ENCODE measurements at places on chromosomes 3 and 15.

GRCh38 chr3:65094723-65095122 lies 406.9 kb upstream of the ADAMTS9 start:
- H3K4me1 ChIP-seq, result no peaks in the 10 kb centered on the region
- no peaks in the 10 kb centered on the region for H3K36me3 ChIP-seq
- DNase-seq, result no peak
- no peaks in the 10 kb centered on the region for H3K27me3 ChIP-seq
- H3K27ac ChIP-seq, result no peak overlapping the region
- H3K4me3 ChIP-seq, result no peak overlapping the region

GRCh38 chr3:133820889-133821675 lies 15.5 kb downstream of the SRPRB start:
- no peak overlapping the region for H3K27ac ChIP-seq
- no peaks in the 10 kb centered on the region for H3K27me3 ChIP-seq
- H3K4me3 ChIP-seq, result no peak overlapping the region
- no peak for DNase-seq

DNA sequence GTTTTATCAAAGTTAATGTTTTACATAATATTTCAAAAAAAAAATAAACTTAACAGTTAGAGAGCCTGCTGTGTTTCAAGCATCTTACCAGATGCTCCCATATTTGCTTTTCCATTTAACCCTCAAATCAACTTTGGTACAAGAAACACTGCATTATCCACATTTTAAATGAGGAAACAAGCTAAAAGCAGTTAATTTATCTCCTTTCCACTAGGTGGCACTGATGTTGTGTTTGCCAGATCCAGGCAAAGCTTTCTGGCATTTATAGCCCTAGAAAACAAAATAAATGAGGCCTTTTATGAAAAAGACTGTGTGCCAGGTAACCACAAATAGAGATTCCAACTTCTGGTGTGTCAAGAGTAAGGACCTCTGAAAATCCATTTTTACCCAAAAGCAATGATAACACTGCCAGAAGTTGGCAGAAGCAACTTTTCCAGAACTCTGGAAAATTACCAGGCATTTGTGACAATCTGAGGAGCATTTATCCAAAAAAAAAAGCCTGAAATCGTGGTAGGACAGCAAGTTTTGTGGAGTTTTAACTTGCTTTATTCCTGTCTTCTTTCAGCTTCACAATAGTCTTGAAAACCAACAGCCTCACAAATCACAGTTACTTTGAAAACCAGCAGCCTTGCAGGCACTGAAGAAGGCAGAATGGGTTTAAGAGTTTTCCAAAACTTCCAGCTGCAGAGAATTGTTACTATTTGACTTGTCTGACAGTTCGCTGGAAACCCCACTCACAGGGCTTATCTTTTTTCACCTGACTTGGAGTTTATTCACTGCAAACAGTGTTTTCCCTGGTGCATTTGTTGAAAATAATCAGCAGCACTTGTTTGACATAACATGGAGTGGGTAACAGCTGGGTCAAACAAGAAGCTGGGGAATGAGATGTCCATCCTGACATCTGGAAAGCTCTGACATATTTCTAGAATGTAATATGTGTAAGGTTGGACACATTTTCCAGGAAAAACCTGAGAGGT lies 9.2 kb downstream of the FAM162A start:
- no peak for DNase-seq
- H3K36me3 ChIP-seq, result peaks cover 29% of the 10 kb centered on the region
- H3K4me1 ChIP-seq, result peaks cover 41% of the 10 kb centered on the region
- H3K27me3 ChIP-seq, result no peaks in the 10 kb centered on the region

DNA sequence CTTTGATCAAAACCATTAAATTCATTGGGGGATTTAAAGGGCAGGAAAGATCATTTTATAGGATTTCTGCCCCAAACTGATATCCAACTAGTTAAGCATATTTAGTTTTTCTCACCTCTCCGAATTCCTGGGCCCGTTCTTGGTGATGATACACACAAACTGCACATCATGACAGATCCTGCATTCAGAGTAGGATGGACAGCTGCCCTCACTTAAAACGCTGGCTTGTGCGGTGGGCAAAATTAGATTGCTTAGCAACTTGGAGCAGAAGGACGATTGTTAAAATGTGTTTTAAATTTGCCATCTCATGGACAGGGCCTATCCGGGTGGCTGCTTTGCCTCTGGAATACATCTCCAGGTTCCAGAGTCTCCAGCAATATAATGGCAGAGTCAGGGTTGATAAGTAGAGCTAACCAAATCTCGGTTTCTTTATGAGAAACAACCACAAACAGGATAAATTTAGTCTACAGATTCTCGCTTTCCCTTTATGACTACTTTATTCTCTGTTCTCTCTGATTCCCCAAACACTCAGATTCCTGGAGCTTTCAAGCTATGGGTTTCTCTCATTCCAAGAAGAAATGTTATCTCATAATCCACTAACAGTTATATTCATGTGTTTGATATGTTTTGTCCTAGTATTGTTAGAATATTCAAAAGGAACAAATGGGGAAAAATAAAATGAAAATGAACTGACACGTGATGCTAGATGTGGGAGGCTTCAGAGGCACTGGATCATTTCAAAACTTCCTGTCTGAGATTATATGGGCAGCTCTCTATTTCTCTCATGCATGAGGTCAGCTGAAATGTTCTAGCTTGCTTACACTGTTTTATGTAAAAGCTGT lies 1014.1 kb upstream of the SEMA6D start:
- no peak for DNase-seq
- no peak overlapping the region for H3K4me3 ChIP-seq
- H3K27me3 ChIP-seq, result no peaks in the 10 kb centered on the region
- H3K36me3 ChIP-seq, result no peaks in the 10 kb centered on the region

- H3K27me3 ChIP-seq, result peaks cover 2% of the 10 kb centered on the region
- H3K4me3 ChIP-seq, result peak within 1 kb of the TSS; percentile 95
- peak; percentile 92 for DNase-seq
Measured at GRCh38 chr3:48918388-48919214, at the start of gene ARIH2. Gene ARIH2 (plus strand): TSS chr3:48918842. CDS start chr3:48927559, 8,717 bp downstream.

All from activated naive CD8-positive, alpha-beta T cell treated with anti-CD3 and anti-CD28 coated beads, Interleukin-2, amount 50 U/mL, for 24 hours (primary cell).